Activated CD4-positive, alpha-beta T cell treated with anti-CD3 and anti-CD28 coated beads for 1 hour (primary cell): ENCODE measurements at places on chromosomes 13 and 19.
A peak's percentile ranks its signal among the peaks of the same experiment; 100 is the strongest.

- no peak for DNase-seq
These were observed 98.4 kb downstream of the STK24 start for GRCh38 chr13:98478189-98479129.

- no peak for DNase-seq
These were observed 11.2 kb downstream of the HAS1 start for GRCh38 chr19:51712461-51713081.

DNA sequence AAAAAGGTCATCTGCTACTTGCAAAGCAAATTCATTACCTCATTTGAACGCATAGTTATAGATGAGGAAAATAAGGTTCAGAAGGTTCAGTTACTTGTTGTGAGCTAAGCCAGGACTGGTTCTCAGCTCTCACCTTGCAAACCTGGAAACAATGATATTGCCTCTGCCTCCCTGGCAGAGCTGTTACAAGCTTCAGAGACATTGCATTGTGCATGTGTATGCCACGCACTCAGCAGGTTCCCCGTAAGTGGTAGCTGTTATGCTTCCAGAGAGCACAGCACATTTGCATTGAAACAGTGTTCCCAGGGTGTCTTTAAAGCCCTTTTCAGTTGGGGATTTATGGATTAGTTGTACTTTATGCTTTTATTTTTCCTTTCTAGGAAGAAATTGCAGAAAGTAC is 80.6 kb downstream of the DGKH start:
- no peak for DNase-seq

DNA sequence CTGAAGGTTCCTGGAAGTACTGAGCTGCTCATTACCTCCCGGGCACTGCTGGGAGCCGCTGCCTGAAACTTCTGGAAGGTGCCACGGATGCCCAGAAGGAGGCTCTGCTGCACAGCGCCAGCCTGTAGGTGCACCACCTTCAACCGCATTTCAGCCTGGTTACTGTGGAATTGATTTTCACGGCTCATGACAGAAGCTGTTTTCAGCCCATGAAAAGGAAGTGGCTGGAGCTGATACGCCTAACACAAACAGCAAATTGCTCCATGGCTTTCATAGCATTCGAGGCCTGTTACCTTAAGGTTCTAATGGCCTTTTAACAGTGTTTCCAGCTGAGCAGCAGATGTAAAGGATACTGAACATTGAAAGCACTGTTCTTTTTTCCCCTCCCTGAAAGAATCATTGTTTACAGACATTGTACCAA is 22.0 kb downstream of the GPC6 start:
- DNase-seq: no peak

DNA sequence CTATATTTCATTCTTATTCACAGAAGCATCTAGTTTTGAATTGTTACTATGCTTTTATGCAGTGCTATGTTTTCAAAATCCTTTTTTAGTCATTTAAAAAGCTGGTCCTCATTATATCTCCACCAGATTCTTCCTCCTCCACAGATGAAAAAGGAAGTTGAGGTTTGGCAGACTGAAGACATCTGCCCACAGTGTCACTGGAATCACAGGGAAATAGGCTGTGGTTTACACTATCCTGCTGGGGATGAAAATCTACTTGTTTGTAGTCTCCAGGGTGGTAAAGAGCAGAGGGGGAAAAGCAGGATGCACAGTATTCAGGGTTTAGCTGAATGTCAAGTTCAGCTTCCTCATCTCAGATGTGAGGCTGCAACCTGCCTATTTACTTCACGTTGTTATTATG is 351.2 kb downstream of the DNAJC15 start:
- no peak for DNase-seq

- DNase-seq: no peak
These were observed 114.6 kb upstream of the RNF113B start for GRCh38 chr13:98291658-98292057.

DNA sequence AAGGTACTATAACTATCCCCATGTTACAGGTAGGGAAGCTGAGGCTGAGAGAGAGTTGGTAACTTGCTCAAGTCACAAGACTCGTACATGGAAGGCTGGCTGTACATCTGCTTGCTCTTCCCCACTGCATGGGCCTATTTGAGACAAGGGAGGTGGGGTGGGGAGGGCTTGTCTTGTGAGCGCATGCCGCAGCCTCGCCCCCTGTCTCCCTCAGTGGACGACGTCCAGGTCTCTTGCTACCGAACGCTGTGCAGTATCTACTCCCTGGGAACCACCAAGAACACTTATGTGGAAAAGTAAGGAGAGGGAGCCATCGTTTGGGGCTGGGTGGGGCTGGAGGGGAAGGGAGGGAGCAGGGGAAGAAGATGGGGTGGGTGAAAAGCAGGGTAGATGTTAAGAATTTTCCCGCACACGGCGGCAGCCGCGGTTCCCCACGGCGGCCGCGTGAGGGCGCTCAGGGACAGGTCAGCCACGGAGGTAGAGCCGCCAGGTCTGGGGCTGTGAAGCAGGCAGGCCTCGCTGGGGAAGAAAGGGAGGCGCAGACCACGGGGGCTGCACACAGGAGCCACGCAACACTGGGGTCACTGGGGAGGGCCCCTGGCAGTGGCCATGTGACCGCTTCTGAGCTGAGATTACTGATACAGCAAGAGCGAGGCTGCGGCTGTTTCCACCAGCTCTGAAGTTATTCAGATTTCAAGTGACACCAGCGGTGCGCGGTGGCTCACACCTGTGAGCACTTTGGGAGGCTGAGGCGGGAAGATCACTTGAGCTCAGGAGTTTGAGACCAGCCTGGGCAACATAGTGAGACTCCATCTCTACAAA is 81.5 kb downstream of the RYR1 start:
- peak; percentile 70 for DNase-seq

- no peak for DNase-seq
These were observed 233.7 kb upstream of the IPO5 start for GRCh38 chr13:97719736-97720135.

DNA sequence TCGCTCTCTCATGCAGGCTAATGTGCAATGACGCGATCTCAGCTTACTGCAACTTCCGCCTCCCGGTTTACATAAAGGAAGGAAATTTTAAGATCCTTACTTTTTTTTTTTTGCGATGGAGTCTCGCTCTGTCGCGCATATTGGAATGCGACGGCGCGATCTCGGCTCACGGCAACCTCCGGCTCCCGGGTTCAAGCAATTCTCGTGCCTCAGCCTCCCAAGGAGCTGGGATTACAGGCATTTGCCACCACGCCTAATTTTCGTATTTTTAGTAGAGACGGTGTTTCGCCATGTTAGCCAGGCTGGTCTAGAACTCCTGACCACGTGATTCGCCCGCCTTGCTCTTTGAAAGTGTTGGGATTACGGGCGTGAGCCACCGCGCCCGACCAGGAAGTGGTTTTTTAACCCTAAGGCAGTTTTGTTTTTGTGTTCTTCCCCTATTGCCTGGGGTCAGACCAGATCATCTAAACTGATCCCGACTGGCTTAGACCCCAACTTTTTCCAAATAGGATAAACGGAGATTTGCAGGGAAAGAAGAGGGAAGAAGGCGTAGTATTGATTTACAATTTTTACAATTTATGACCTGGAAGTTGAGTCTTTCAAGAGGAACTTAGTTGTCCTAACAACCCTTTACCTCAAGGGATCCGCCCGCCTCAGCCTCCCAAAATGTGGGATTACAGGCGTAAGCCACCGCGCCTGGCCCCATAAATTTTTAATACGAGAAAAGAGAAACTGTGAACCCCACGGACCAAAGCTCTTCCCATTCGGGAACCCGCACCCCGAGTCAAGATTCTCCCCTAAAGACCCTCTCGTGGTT is 142.0 kb downstream of the ZNF737 start:
- no peak for DNase-seq

GRCh38 chr13:19589312-19589711 is 28.0 kb upstream of the TPTE2 start:
- DNase-seq: no peak

DNA sequence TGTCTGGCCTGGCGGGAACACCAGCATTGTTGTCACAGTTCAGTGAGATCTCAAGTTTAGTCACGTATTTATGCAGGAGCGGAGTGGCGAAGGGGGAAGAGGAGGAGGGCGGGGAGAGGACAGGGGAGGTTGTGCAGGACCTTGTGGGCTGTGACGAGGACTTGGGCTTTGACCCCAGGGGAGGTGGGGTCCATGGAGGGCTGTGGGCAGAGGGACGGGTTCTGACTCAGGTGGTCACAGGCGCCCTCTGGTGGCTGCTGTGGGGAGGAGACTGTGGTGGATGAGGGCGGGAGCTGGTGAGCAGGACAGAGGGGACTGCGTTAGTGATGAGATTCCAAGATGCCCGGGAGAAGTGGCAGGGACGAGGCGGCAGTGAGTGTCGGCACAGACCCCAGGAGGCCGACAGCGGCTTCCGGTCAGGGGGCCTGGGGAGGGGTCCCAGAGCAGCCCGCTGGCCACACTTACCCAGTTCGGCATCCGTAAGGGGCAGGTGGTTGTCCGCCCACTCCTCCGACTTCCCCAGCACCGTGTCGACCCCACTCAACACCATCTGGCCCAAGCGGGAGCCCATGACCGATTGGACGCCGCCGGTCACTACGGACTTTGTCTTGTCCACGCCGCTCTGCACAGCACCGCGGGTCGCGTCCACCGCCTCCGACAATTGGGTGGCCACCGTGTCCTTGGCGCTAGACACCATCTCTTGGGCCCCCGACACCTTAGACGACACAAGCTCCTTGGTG is 15.7 kb downstream of the PLIN3 start:
- DNase-seq: peak; percentile 58

DNA sequence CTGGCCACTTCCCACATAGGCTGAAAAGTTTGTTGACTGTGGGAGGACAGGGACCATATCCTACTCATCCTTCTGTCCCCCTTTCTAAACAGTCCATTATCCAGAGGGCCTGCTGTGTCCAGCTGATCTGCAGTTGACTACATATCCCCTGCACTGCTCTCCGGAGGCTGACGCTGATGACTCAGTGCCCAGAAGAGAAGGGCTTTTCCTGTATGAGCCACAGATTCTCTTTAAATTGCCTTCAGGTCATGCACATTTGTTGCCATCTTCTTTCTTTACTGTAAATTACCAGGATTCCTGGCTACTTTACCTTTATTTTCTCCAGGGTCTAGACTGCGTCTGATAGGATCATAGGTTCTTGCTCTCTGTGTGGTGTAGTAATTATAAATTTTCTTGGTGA is 125.2 kb downstream of the LACC1 start:
- DNase-seq: no peak

DNA sequence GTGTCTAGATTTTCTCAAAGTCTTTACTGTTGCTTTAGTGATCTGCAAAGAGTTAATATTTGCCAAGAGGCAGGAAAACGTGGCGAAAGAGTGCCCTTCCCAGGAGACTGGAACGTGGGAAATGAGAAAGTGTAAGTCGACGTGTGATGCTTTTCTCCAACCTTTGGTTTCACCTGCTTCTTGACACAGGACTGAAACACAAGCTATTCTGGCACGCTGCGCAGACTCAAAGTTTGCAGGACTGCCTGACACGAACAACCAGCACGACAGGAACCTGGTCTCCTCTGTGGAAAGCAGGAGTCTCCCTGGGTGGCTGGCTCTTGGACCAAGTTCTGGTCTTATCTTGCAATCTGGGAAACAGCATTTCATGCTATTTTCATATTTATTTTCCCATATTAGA is 28.6 kb downstream of the RFXAP start:
- no peak for DNase-seq

DNA sequence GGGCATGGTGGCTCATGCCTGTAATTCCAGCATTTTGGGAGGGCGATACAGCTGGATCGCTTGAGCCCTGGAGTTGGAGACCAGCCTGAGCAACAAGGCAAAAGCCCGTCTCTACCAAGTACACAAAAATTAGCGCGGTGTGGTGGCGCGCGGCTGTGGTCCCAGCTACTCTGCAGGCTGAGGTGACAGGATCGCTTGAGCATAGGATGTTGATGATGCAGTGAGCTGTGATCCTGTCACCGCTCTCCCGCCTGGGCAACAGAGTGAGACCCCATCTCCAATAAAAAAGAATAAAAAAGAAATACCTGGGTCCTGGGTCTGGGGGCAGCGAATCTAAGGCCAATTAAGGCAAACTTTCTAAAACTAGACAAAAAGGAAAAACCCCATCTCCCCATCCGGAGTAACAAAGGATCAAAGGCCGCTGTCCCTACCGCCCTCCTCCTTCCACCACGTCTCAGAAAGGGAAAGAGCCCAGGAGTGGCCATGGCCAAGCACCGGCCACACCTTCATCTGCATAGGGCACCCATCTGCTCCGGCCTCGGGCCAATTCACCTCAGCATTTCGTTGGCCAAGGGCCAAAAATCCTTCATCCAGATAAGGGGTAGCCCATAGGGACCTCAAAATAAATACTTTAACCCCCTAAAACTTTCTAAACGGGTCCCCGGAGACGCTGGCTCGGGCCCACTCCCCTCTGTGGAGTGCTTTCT is 851 bp downstream of the ZNF320 start:
- no peak for DNase-seq

DNA sequence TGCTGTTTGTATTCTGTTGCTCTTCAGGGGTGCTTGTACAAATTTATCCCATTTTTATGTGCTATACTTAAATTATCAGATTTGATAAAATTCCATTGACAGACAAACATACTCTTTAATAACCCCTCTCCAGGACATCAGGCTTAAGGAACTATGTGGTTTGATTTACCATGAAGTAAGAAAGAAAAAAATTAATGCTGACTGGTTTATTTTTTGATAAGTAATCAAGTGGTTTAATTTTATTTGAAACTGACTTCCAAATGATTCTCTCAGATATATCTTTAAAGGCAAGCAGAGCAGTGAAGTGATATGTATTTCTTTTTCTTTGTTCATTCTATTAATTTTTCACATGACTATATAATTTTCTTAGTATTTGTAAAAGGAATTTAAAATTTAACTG is 1168.1 kb downstream of the OLFM4 start:
- DNase-seq: no peak

DNA sequence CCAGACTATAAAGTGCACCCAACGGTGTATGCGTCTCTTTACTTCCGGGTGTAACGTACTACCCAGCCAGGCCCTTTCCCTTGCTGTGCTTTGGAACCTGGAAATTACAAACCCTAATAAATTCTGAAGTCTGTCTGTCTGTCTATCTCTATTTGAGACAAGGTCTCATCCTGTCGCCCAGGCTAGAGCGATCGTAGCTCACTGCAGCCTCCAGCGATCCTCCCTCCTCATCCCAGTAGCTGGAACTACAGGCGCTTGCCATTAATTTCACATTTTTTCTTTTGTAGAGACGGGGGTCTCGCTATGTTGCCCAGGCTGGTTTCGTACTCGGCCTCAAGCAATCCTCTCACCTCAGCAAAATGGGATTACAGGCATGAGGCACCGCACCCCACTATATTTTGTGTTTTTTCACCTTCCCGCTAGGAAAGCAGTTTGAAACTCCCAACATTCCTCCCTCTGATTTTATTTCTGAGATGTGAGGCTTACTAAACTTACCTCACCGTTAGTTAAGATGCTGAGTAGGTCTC is 469 bp upstream of the RNF6 start:
- no peak for DNase-seq

DNA sequence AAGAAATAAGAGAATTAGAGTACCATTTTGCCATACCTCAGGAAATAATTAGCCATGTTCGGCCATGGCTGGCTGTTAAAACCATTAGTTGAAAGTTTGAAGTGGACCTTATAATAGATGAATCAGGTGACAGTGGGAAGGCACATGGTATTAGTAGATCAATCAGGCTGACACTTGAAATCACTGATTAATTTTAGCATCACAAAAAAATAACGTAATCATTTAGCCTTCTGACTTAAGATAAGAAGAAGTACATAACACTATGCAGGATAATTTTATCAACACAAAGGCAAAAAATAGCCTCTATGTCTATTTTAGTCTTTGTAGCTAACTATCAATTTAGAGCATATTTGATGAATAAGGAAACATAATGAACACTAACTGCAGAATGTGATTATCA is 615.5 kb downstream of the PCDH17 start:
- DNase-seq: no peak

GRCh38 chr13:30585748-30586262 is 31.9 kb upstream of the USPL1 start:
- DNase-seq: no peak

GRCh38 chr13:101511766-101512165 is 59.3 kb downstream of the ITGBL1 start:
- DNase-seq: no peak
